ENCODE measurements at places on chromosomes 13 and 19.

GRCh38 chr19:49335784-49336481 is 727 bp downstream of the CD37 start:
- DNase-seq, result no peak

- DNase-seq, result no peak
These were observed 26.5 kb upstream of the ZNF536 start for GRCh38 chr19:30345686-30346085.

GRCh38 chr13:44955406-44955805 is 33.9 kb downstream of the NUFIP1 start:
- DNase-seq, result no peak

GRCh38 chr13:27919659-27919933 is 204 bp upstream of the PDX1 start:
- no peak for DNase-seq

GRCh38 chr13:99892196-99892613 is 79.4 kb downstream of the ZIC5 start:
- no peak for DNase-seq

DNA sequence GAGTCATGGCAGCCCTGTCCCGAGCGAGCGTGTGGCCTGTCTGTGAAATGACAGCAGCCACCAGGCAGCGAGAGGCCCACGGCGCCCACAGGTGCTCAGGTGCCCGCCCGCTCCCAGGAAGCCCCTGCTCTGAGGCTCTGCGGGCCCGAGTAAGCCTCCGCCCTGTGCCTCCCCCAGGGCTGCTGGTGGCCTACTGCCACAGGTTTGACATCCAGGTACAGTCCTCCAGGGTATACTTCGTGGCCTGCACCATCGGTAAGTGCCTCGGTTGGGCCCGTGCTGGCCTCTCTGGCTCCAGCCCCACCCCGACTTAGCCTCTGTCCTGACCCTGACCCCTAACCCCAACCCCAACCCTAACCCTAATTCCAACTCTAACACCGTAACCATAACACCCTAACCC is 15.0 kb upstream of the TMPRSS9 start:
- no peak for DNase-seq

GRCh38 chr19:14412324-14412995 is 6.7 kb downstream of the DDX39A start:
- no peak for DNase-seq

DNA sequence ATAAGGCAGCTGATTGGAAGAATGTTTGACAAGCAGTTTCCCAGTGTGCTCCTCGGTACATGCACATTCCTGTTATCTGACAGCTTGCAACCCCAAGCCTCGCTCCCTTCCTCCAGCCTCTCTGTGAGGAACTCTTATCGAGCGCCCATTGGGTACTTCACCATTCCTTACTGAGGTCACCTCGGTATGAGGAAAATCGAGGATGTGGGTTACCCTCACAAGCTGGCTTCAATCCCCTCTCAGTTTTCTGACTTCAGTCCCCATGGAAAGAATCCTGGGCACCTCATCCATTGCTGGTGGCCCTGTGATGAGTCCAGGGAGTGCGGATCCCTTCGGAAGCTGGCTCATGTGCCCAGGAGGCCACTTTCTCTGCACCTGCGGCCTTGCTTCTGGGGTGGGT is 17.3 kb downstream of the TEX29 start:
- no peak for DNase-seq

- DNase-seq, result no peak
These were observed 9.5 kb downstream of the ATG4D start for GRCh38 chr19:10553087-10553667.

- DNase-seq, result no peak
These were observed 63.7 kb upstream of the WDFY2 start for GRCh38 chr13:51520524-51520923.

DNA sequence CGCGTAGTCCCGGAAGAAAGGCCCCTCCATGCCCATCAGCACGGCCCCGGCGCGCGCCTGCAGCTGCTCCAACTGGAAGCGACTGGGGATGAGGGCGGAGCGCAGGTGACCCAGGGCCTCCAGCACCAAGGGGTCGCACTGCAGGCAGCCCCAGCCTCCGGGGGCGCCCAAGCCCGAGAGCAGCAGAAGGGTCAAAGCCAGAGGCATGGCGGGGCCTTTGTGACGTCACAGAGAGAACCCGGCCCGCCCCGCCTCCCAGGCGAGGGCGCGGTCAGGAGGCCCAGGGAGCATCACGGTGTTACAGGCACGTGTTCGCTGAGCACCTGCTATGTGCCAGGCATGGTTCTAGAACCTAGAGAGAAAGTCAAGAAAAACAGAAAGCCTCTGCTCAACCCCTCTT is at the start of gene IZUMO2:
TSS of gene IZUMO2 (minus strand) at position 294 of the 400 bp plus-strand sequence. CDS start at position 207, 87 bp downstream.
- DNase-seq, result no peak

DNA sequence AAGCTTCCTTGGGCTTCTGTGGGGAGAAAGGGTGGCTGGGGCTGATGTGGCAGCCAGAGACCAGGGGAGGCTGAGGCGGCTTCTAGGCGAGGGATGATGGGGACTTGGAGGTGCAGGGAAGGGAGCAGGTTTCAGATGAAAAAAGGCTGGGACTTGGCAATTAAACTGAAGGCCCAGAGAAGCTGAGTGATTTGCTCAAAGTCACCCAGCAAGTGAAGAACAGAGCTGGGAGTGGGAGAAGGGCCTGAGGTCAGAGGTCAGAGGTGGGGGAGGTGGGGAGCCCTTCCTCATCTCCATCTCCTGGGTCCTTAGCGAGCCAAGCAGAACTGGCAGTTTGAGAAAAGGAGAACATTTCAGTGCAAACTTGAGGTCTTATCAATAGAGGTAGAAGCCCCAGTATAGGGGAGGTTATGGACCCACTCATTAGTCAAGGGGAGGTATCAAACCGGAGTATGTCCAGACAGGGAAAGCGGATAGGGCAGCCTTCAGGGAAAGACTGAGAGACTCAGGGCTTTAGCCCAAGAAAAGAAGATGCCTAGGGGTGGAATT is 49.6 kb upstream of the NFIC start:
- no peak for DNase-seq

GRCh38 chr13:20713751-20714150 is 10.3 kb downstream of the IL17D start:
- no peak for DNase-seq

- DNase-seq, result peak; percentile 60
These were observed 3.3 kb upstream of the UQCR11 start for GRCh38 chr19:1608359-1609102.

Measured in CD4-positive, alpha-beta T cell treated with Interleukin-6 for 4 hours (primary cell).